ENCODE measurements at places on chromosomes 5 and 9.

DNA sequence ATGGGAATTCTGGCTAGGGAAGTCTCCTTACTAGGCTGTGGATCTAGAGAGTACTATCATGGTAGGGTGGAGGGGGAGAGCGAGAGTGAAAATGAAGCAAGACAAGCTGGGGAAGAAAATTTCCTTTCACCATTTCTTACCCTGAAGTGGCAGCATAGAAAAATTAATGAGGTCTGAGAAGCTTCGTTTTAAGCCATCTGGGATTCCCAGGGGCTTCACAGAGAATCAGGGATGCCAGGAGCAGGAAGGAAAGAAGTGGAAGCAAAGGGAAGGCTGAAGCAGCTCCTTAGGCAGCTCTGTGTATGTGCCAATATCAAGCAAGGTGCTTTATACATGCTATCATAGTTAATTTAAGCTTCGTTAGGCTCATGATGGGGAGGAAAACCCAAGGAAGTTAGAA, 169.9 kb downstream of the ZSWIM6 start:
- DNase-seq = no peak
- H3K4me1 ChIP-seq = no peaks in the 10 kb centered on the region

GRCh38 chr5:150400316-150401075, 12.2 kb downstream of the CD74 start:
- no peaks in the 10 kb centered on the region for H3K27me3 ChIP-seq
- no peak for DNase-seq
- H3K4me3 ChIP-seq = no peak overlapping the region
- H3K27ac ChIP-seq = no peak overlapping the region

DNA sequence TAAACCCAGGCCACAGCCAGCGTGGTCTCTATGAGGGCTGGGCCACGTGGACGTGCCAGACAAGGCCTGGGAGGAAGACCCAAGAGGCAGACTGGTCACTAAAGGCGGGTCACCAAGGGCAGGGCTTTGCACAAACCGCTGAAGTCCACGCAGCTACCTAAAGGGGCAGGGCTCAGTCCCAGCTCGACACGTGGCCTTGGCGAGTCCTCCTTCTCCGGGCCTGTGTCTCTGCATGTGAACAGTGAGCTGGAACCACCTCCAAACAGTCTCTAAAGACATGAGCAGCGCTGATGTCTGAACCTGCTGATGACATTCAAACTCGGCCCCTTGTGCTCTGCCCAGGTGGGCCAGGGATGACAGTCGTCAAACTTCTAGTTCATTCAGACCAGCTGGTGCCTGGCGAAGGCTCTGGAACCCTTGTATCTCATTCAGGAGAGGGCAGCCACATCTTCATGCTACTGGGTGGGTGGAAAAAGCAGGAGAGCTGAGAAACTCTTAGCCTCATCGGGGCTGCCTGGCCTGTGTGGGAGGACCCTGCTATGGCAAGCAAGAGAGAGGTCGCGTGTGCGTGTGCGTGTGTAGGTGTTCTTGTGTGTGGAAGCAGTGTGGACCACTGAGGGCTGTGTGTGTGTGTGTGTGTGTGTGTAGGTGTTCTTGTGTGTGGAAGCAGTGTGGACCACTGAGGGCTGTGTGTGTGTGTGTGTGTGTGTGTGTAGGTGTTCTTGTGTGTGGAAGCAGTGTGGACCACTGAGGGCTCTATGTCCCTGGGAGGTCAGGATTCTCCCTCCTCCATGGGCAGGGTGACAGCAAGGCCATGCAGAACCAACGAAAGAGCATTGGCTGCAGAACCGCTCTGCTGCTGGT, 14.1 kb upstream of the SLC25A51 start:
- peaks cover 6% of the 10 kb centered on the region for H3K4me1 ChIP-seq
- DNase-seq = no peak
- H3K27ac ChIP-seq = no peak overlapping the region

DNA sequence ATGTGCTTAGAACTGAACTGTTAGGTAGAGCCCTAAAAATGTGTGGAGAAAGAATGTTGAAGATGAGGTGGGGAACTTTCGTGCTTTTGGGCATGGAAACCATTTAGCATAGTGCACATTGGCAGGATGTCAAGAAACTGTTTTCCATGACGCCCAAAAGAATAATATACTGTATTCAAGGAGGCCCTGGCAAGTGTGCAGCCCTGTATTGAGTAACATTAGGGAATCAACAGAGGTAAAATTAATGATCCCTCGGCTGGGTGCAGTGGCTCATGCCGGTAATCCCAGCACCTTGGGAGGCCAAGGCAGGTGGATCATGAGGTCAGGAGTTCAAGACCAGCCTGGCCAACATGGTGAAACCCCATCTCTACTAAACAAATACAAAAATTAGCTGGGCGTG, 20.9 kb upstream of the PLIN2 start:
- DNase-seq = no peak
- no peaks in the 10 kb centered on the region for H3K27me3 ChIP-seq
- no peaks in the 10 kb centered on the region for H3K36me3 ChIP-seq
- no peak overlapping the region for H3K27ac ChIP-seq

Data from iPS DF 6.9 (cell line).